ENCODE measurements at places on chromosomes 4 and X. TPM values are rescaled to one million over a fixed set of nuclear protein-coding genes. Genes with fewer than 3 reads are reported as not detected.
A peak's percentile ranks its signal among the peaks of the same experiment; 100 is the strongest.

- no peaks in the 10 kb centered on the region for H3K27me3 ChIP-seq
- H3K27ac ChIP-seq = peak overlapping the region; percentile 80
- peaks cover 33% of the 10 kb centered on the region for H3K4me1 ChIP-seq
- H3K4me3 ChIP-seq = no peak overlapping the region
- peaks cover 31% of the 10 kb centered on the region for H3K36me3 ChIP-seq
Observed at GRCh38 chrX:41178201-41178600, 93.0 kb downstream of the USP9X start.

DNA sequence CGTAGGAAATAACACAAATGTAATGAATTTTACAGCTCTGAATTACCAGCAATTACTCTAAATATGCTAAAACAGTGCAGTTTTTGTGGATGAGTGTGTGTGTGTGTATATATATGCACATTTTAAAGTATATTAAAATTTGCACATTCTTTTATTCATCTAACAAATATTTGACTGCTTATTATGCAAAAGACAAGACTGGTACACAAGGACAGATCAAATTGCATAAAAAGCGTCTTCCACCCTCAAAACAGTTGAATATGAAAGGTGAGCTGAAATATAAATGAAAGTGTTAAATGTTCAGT is 13.9 kb downstream of the ZAR1 start:
- no peak overlapping the region for H3K27ac ChIP-seq
- H3K4me3 ChIP-seq = no peak overlapping the region
- no peaks in the 10 kb centered on the region for H3K27me3 ChIP-seq
- no peak for DNase-seq

DNA sequence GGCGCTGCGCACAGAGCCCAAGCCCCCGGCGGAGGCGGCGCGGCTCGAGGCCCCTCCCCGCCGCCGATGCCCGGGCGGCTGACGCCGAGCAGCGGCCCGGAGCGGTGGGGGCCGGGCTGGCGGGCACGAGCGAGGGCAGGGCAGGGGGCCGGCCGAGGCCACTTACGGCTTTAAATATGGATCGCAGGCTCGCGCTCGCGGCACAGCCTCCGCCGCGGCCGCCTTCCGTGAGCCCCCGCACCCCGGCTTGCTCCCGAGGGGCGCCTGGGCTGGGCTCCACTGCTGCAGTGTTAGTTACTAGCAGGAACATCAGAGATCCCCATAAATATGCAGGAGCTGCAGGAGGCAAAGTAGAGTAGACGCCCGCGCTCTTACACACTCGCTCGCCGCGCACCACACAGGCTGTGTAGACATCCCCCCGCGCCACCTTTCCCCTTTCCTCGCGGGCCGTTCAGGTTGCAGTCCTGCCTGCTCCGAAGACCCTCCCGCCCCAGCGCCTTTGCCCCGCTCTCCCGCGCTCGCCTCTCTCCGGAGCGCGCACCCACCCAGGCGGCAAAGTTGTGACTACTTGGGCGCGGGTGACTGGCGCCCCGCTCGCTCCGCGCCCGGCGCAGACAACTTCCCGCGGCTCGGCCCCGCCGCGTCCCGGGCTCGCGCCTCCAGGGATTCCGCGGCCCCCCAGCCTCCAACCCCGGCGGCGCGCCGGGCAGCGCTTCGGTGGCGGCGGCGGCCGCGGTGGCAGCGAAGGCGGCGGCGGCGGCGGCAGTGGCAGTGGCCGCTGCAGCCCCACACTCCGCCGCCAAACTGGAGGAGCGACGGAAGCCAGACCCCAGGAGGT is 152.0 kb upstream of the SLC4A4 start:
- H3K4me1 ChIP-seq = peaks cover 16% of the 10 kb centered on the region
- H3K27ac ChIP-seq = no peak overlapping the region
- H3K36me3 ChIP-seq = no peaks in the 10 kb centered on the region
- peaks cover 47% of the 10 kb centered on the region for H3K27me3 ChIP-seq
- H3K4me3 ChIP-seq = peak overlapping the region; percentile 80
- DNase-seq = peak; percentile 57

DNA sequence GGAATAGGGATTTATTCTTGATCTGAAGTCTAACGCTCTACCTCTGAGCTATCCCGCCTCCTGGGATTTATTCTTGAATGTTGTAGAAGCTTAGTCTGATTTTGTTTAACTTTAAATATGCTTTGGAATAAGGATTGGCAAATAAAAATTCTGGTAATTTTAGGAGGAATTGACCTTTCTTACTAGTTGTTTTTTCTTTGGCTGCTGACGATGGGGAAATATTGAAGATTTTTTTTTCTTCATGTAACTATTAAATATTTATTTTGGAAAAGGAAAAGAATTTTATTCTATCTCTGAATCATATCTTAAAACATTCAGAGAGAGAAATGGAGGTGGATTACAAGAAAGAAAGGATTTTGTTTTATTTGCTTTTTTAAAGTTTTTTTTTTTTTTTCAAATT is 122.9 kb downstream of the PDLIM5 start:
- H3K27ac ChIP-seq = no peak overlapping the region
- no peak for DNase-seq
- peaks cover 26% of the 10 kb centered on the region for H3K4me1 ChIP-seq
- H3K4me3 ChIP-seq = no peak overlapping the region

Gene HOPX
- 0.26 TPM for total RNA-seq

Gene FGA
- total RNA-seq = 5.9 TPM

Gene SLC6A14
- 0.07 TPM for total RNA-seq

Gene PFKFB1
- 1.1 TPM for total RNA-seq

- H3K27me3 ChIP-seq = peaks cover 23% of the 10 kb centered on the region
- no peak overlapping the region for H3K27ac ChIP-seq
- no peak for DNase-seq
- H3K36me3 ChIP-seq = no peaks in the 10 kb centered on the region
Observed at GRCh38 chr4:76256968-76257367, 5.4 kb downstream of the FAM47E start.

Gene BEX5
- 11.0 TPM for total RNA-seq

- no peak overlapping the region for H3K27ac ChIP-seq
- no peak overlapping the region for H3K4me3 ChIP-seq
- H3K4me1 ChIP-seq = peaks cover 12% of the 10 kb centered on the region
Observed at GRCh38 chrX:72382202-72382595, 76.5 kb upstream of the CITED1 start.

Gene CD38
- total RNA-seq = 0.37 TPM

GRCh38 chr4:18754180-18754579 is 732.6 kb upstream of the LCORL start:
- H3K4me3 ChIP-seq = no peak overlapping the region
- H3K36me3 ChIP-seq = no peaks in the 10 kb centered on the region
- H3K27me3 ChIP-seq = no peaks in the 10 kb centered on the region
- H3K4me1 ChIP-seq = peaks cover 12% of the 10 kb centered on the region
- DNase-seq = no peak
- H3K27ac ChIP-seq = 0 out of 2 replicates have a peak overlapping the region, but pooled peaks have one; percentile 8

DNA sequence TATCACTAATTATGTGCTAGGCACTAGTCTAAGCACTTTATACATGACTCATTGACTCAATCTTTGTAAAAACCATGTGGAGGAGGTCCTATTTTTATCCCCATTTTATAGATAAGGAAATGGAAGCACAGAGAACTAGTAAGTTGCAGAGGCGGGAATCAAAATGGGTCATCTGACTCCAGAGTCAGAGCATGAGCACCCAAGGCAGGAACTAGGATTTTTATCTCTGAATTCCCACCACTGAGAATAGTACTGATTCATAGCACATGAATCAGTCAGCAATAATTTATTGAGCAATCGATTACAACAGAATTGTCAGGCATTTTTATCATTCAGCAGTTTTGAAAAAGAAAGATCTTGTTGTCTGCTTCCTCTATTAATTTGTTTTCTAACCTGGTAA is 19.3 kb downstream of the SCARB2 start:
- DNase-seq = no peak
- peaks cover 45% of the 10 kb centered on the region for H3K36me3 ChIP-seq
- H3K4me1 ChIP-seq = peaks cover 15% of the 10 kb centered on the region
- no peak overlapping the region for H3K4me3 ChIP-seq
- H3K27ac ChIP-seq = no peak overlapping the region

Gene PPAT
- total RNA-seq = 89.0 TPM

Gene ZFP42
- total RNA-seq = 120 TPM

DNA sequence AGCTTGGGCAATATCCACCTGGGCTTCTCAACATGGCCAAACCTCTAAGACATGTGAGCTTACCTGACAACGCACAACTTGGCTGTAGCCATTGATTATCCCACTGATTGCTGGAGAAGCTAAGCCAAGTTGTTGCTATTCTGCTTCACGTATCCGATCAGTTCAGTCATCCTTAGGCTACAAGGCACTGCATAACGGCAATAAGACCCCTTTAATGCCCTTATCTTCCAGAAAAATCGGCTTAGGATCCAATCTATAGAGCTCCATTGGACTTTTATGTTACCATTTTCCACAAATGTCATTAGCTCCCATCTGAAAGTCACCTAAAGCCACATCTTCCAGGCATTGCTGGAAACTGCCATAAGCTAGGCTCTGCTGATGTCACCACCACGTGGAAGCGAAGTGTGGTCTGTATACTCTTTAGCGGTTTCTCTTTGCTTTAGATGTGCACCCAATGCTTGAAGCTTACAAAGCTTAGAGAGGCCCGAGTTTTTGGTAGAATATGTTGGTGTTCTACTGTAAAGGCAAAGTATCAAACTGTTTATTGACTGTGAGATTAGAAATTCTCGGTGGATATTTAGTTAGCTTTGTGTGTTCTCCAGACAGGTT is 163.1 kb downstream of the CPE start:
- no peak for DNase-seq
- H3K4me1 ChIP-seq = no peaks in the 10 kb centered on the region
- H3K36me3 ChIP-seq = no peaks in the 10 kb centered on the region
- no peaks in the 10 kb centered on the region for H3K27me3 ChIP-seq
- H3K27ac ChIP-seq = no peak overlapping the region
- no peak overlapping the region for H3K4me3 ChIP-seq

Measured in WTC11 (cell line).